ENCODE measurements at places on chromosomes 2 and 18.

- no peak for DNase-seq
These were observed 15.9 kb upstream of the KLHL30 start for GRCh38 chr2:238122287-238123217.

- no peak for DNase-seq
These were observed 3.6 kb downstream of the DYNC2LI1 start for GRCh38 chr2:43777306-43777926.

DNA sequence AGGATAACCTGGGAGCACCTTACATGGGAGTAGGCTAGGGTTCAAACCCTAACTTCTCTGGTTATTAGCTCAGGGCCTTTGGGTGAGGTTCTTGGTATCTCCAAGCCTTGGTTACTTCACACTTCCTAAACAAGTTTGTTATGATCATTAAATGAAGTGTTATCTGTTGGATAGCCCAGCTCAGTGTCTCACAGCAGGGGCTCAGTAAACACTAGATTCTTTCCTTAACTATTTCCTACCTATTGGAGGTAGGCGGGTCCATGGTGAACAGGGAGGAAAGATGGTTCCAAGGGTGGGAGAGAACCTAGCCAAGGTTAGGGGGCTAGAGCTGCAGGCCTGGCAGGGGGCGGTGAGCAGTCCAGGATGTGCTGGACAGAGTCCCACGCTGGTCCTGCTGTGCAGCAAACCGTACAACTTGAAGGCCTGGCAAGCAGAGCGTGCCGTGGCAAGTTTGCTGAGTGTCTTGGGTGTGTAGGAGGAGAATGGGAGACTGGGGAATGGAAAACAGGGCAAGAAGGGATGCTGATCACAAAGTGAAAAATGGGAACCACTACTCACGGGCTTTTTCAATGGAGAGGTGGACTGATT, 259.1 kb downstream of the PRKCE start:
- DNase-seq = no peak

DNA sequence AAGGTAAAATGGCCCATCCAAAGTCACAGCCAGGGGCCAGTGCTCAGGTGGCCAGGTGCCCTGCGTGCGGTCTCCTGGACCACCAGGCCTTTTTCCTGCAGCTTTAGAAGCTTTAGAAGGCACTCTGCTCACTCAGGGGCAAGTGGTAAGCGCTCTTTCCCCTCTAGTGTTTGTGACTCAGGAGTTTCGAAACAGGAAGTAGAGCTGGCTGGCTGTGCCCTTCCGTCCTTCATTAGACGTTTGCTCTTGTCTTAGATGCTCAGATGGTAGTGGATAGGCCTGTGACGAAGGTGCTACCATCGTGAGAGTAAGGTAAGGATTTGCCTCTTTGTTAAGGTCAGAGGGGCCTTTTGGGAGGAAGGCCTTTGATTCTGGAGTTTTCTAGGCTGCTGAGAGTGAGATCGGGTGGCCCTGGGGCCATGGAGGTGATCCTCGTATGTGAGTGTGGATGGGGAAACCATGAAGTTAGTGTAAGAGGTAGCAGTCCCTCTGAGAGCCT, at the start of gene CASP8:
Gene CASP8 (plus strand): TSS at position 235 of the 499 bp plus-strand sequence. CDS start 5,951 bp downstream, outside the sequence.
- DNase-seq = no peak

GRCh38 chr2:86202336-86202692, 3.1 kb downstream of the MRPL35 start:
- no peak for DNase-seq

DNA sequence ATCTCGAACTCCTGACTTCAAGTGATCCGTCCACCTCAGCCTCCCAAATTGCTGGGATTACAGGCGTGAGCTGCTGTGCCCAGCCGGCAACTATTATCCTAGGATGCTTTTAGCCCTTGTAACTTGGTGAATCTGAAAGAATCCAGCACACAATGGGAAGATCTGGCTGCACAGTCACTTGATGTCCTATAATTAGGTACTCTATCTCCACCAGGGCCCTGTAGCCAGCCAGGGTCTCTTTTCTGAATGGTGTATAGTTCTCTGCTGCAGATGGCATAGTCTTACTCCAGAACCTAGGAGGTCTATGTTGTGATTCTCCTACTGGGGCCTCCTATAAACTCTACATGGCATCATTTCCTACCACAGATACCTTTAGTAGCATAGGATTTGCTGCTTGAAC, 13.9 kb upstream of the MCM6 start:
- no peak for DNase-seq

DNA sequence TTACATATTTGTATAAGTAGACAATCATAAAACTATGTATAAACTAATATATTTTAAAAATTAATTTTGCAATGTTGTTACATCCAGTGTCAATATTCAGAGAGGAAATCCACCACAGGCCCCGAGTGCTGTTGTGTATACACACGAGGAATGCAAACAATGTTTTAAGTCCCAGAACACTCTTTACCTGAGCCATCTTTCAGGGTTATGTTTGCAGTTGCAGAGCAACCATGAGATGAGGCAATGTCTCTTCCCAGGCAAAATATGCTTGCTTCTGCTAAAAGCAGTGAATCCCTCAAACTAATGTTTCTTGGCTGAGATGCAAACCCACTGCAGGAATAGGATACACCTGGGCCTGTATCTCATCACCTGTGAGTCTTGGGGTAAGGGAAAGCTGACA, 91.3 kb downstream of the ASXL2 start:
- no peak for DNase-seq

DNA sequence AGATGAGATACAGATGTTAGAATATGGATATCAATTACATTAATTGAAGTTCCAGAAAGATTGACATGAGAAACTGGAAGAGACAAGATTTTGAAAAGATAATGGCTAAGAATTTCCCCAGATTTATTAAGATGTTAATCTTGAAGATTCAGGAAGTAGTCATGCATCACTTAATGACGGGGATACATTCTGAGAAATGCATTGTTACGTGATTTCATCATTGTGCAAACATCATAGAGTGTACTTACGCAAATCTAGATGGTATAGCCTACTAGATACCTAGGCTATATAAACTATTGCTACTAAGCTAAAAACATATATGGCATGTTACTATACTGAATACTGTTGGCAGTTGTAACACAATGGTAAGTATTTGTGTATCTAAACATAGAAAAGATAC, 6.8 kb upstream of the CHMP3 start:
- no peak for DNase-seq

DNA sequence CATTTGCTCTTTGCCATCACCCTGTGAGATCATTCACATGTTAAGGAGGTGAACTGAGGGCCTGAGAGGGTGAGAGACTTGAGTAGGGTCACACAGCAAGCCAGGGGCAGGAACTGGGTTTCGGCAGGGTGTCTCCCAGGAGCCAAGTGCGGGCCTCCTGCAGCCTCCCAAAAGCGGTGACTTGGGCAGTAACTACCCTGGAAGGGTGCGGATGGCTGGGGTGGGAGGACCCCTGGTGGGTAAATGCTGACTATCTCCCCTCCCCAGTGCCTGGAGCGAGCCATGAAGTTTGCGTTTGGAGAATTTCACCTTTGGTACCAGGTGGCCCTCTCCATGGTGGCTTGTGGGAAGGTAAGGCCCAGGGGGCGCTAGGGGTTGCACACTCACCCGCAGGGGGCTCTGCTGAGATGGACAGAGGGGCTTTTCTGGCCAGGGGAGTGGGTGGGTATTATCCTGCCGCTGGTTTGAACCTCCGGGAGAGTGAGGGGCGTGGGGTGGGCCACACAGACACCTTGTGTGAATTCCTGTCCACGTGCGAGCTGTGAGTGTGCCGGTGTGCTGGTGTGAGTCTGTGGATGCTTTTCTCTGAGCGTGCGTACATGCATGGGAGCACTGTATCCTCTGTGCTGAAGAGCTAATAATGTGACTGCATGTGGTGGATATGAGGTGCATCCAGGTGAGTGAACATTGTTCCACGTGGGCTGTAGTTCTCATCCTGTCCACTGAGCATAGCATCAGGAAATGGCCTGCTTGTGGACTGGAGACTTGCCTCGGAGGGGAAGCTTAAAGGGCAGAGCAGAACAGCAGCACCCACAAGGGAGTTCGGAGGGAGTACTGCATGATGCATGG, 91.0 kb upstream of the MCFD2 start:
- no peak for DNase-seq

DNA sequence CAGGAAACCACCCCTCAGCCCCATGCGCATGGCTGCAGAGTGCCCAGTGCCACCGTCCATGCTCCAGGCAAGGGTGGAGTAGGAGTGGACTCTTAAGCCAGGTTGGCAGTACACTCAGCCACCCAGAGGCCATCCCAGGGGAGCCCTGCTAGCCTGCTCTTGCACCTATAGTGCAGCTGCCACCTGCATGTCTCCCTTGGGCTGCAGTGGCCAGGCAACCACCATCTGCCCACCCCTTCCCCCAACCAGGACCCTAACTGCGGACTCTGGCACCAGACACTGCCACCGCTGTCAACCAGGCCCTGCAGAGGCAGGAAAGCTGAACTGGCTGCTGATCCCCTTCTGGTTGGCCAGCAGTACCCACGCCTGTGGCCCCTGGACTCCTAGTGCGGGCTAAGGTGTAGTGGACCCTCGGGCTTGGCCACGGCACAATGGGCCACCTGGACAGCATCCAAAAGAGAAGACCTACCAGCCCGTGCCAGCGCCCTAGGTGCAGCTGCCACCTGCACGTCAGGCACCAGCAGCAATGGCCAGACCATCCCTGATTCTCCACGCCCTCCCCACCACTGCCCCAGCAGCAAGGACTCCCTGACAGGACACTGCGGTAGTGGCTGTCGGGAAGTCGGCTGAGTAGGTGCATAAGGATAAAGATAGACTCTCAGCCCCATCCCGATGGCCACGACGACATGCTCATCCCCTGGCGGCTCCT, 72.8 kb downstream of the RPIA start:
- DNase-seq = no peak

- DNase-seq = no peak
These were observed 111.3 kb downstream of the NDUFA10 start for GRCh38 chr2:239913636-239914417.

DNA sequence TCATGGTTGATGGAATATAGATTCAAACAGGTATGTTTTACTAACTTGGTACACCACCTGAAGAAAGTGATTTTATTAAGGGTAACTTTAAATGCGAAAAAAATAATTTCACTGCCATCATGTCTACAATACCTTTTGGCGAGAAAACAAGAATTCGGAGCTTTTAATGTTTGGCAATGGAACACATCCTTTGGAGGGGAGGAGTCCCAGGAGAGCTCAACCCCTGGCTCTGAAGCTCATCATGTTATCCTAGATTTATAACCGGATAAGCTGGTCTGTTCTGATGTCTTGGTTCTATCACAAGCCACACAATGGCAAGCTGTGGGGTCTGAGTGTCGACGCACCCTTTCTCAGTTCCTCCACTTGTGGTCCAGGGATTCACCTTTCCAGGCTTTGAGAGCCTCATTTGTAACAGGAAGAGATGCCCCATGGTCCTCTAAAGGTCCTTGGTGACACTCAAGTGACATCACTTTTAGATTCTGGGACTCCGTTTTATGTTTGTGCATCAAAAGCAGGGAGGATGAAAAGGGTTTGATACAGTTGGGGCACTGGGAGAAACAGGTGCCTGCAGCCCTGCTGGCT, 172.7 kb downstream of the BCL2 start:
- no peak for DNase-seq

- no peak for DNase-seq
These were observed 8.0 kb downstream of the ZEB2 start for GRCh38 chr2:144511937-144512336.

DNA sequence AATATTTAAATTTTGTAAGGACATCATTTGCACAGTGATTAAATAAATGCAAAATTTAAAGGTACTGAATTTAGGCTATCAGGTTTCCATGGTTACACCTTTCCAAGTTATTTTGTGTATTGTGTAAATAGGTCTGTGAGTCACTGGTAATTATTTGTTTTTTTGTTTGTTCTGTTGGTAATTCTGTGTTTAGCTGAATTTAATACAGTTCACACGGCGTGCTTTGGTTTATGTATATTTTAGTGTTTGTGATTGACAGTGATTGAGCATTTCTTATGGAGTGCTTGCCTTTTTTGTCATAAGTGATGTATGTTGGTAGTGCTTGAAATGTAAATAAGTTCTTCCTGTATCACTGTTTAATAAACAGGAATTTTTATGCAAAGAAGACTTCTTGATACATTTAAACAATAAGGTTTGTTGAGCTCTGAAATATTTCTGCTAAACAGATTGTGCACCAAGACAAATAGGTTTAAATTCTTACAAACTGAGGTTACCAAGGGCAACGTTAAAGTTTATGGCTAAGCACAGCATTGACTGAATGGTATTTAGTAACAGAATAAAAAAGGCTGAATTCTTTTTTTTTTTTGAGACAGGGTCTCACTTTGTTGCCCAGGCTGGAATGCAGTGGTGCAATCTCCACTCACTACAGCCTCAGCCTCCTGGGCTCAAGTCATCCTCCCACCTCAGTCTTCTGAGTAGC, 38.3 kb upstream of the DLX1 start:
- DNase-seq = no peak

DNA sequence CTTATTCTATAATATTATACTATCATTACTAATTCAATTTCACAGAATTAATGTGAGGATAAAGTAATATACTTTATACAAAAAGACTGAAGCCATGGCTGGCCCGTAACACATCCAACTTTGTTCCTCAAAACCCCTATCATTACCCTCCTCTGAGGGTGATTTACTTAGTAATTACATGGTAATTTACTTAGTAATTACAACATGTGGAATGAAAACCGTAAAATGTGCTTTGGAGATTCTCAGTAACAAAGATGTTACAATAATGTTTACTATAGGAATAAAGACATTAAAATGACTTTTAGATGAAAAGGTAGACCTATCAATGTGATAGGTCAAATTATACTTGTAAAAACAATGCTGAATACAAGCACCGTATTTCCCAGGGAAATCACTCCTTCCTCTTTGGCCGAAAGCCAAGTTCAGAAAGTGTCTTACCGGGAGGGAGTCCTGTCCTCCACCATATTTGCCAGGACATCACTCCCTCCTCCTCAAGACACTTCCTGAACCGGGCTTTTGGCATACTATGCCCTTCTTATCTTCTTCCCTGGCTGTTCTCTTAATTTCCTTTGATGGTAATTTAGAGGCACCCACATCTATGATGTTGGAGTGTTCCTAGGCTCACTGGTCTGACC, 1047.8 kb downstream of the SOCS6 start:
- no peak for DNase-seq

- no peak for DNase-seq
These were observed 161.2 kb downstream of the PLEKHA3 start for GRCh38 chr2:178641498-178641897.

GRCh38 chr2:150470435-150470834, 17.0 kb downstream of the RND3 start:
- no peak for DNase-seq

DNA sequence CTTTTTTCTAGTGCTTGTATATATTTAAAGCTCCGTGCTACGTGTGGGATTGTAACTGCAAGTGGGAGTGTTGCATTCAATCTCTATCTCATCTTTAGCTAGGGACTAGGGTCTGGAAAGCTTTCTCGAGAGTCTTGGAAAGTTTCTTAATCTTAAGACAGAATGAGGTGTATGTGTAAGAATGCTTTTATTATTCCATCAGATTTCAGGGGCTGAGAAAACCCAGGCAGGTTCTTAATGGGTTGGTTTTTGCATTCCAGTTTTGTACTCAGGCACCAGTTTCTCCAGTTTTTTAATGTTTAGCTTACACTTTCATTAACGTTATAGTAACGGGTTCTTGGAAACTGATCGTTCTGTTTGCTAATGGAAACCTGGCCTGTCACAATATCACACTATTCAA, 20.3 kb downstream of the MRPL19 start:
- no peak for DNase-seq

Measured in COLO829 (cell line).